Activated naive CD4-positive, alpha-beta T cell treated with anti-CD3 and anti-CD28 coated beads, Interleukin-2, amount 10 ng/mL, durations not matched to agents 7 days and 5 days (primary cell): ENCODE measurements at places on chromosomes 1 and 21.

- H3K4me3 ChIP-seq, result no peak overlapping the region
- H3K36me3 ChIP-seq, result no peaks in the 10 kb centered on the region
- H3K27ac ChIP-seq, result no peak overlapping the region
Observed at GRCh38 chr1:17661546-17662157, 93.5 kb upstream of the ACTL8 start.

GRCh38 chr1:48758976-48759375 lies 17.7 kb downstream of the BEND5 start:
- DNase-seq, result no peak
- peaks cover 11% of the 10 kb centered on the region for H3K36me3 ChIP-seq
- H3K27me3 ChIP-seq, result no peaks in the 10 kb centered on the region

- DNase-seq, result no peak
- no peak overlapping the region for H3K4me3 ChIP-seq
- H3K27me3 ChIP-seq, result no peaks in the 10 kb centered on the region
- H3K4me1 ChIP-seq, result peaks cover 9% of the 10 kb centered on the region
- no peak overlapping the region for H3K27ac ChIP-seq
Observed at GRCh38 chr1:25461849-25462248, 31.2 kb downstream of the MACO1 start.

DNA sequence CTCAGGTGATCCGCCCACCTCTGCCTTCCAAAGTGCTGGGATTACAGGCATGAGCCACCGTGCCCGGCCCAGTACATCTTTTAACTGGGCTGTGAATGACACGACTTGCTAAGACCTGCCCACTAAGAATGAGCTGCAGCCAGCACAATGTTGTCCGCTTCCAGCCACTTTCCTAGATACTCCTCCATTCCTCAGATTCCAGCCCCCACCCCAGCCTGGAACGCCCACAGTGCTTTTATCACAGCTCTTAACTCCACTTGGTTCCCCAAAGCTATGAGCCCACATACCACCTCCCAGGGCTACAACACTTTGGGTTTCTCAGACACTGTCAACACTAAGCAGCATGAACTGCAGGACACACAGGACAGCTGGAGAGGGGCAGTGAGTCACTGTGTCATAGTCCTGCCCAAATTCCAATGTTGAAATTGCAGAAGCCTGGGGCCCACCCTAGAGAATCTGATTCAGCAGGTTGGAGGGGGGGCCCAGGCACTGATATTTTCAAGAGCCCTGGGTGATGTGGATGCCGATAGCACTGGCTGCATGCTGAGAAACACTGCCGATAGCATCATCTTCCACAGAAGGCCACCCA lies 58.0 kb downstream of the ACBD3 start:
- no peaks in the 10 kb centered on the region for H3K36me3 ChIP-seq
- DNase-seq, result no peak
- no peak overlapping the region for H3K4me3 ChIP-seq
- H3K27ac ChIP-seq, result peak overlapping the region; percentile 0
- peaks cover 12% of the 10 kb centered on the region for H3K27me3 ChIP-seq

DNA sequence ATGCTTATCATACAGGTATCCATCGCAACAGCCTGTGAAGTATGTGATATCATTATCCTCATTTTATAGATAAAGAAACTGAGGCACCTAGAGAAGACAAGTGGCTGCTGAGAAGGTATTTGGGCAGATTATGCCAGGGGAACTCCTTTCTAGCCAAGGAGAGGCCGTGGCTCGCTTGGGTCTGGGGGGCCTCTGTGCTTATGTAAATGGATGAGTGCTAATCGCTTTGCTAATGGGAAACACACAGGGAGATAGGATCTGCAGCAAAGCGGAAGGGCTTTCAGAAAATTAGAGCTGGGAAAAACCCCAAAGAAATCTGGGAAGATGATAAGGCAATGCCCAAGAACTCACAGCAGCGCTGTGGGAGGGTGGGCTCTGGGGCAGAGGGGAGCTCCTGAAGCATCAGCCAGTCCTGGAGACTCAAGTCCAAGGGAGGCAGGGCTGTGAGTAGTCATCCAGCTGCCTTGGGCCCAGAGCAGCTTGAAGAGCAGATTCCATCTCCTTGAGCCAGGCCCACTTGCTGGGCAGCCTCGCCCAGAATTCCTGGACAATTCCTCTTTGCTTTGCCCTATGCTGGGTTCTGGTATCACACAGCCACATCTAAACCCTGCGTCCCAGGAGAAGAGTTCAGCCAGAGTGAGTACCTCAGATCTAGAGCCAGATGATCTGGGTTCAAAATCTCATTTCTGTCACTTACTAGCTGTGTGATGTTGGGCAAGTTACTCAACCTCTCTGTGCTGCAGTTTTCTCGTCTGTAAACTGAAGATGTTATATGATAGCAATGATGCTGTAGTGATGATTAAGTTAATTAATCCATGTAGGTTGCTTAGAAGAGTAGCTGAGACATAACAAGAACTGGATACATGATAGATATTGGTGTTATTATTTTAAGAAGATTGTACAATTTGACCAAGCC lies 36.7 kb downstream of the FOXD2 start:
- H3K4me3 ChIP-seq, result no peak overlapping the region
- no peaks in the 10 kb centered on the region for H3K4me1 ChIP-seq
- no peaks in the 10 kb centered on the region for H3K36me3 ChIP-seq
- no peak for DNase-seq
- H3K27ac ChIP-seq, result no peak overlapping the region
- peaks cover 14% of the 10 kb centered on the region for H3K27me3 ChIP-seq

- no peaks in the 10 kb centered on the region for H3K36me3 ChIP-seq
- H3K4me3 ChIP-seq, result no peak overlapping the region
- no peak overlapping the region for H3K27ac ChIP-seq
- no peak for DNase-seq
- H3K27me3 ChIP-seq, result no peaks in the 10 kb centered on the region
Observed at GRCh38 chr1:197471248-197471985, 203.4 kb downstream of the CRB1 start.

DNA sequence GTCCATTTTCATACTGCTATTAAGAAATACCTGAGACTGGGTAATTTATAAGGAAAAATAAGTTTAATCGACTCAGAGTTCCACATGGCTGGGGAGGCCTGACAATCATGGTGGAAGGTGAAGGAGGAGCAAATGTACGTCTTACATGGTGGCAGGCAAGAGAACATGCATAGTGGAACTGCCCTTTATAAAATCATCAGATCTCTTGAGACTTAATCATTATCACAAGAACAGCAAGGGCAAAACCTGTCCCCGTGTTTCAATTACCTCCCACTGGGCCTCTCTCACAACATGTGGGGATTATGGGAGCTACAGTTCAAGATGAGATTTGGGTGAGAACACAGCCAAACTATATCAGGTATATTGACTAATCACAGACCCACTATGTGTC lies 370.2 kb upstream of the USP24 start:
- no peaks in the 10 kb centered on the region for H3K36me3 ChIP-seq
- no peak overlapping the region for H3K27ac ChIP-seq
- no peaks in the 10 kb centered on the region for H3K27me3 ChIP-seq

- peak overlapping the region; percentile 98 for H3K4me3 ChIP-seq
- H3K4me1 ChIP-seq, result peaks cover 40% of the 10 kb centered on the region
- peaks cover 28% of the 10 kb centered on the region for H3K36me3 ChIP-seq
- DNase-seq, result no peak
- peaks cover 4% of the 10 kb centered on the region for H3K27me3 ChIP-seq
Observed at GRCh38 chr1:228143480-228144192, 3.6 kb downstream of the GUK1 start.

DNA sequence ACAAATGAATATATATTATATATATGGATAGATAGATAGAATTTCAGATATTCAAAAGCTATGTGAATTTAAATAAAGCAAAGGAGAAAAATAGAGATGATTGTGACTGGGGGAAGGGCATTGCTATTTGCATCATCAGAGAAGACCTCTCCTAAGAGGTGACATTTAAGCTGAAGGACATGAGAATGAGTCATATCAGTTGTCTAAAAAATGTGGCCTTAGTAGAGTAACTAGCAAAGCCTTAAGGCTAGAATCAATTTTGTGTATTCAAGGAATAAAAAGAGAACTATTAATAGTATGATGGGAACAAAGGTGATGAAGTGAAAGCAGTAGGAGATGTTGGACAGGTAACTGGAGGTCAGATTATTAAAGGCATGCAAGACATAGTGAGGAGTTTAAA lies 34.8 kb upstream of the SLC35F3 start:
- no peak overlapping the region for H3K27ac ChIP-seq
- H3K4me3 ChIP-seq, result no peak overlapping the region
- no peak for DNase-seq
- H3K27me3 ChIP-seq, result peaks cover 3% of the 10 kb centered on the region
- H3K4me1 ChIP-seq, result no peaks in the 10 kb centered on the region

DNA sequence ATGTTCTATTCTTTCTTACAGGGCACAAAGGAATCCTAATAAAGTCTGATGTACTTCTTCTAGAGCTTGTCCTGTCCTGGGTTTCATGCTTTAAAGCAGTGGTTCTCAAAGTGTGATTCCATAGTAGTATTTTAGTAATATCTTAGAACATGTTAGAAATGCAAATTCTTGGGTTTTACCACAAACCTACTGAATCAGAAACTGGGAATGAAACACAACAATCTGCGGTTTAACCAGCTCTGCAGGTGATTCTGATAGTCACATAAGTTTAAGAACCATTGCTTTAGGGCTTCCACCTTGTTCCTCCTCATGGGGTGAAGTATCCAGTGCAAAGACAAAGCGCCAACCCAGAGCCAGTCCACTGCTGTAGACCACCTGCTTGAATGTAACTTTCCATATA lies 41.1 kb downstream of the NGF start:
- peaks cover under 1% of the 10 kb centered on the region for H3K27me3 ChIP-seq
- no peak overlapping the region for H3K4me3 ChIP-seq
- no peaks in the 10 kb centered on the region for H3K36me3 ChIP-seq
- no peaks in the 10 kb centered on the region for H3K4me1 ChIP-seq

DNA sequence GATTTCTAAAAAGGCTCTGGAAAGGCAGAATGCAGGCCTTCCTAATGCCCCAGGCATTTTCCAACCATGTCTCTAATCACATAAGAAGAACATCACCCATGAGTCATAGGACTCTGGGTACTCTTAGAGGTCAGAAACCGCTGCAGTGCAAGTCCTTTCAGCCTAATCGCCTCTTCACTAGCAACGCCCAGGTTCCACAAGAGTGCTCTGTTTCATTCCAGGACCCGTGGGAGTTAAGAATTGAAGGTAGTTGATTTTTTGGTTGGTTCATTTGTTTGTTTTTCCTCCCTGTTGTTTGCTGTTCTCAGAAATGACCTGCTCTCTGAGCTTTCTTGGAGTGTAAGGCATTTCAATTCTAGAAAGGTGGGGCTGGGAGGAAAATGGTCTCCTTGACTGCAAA lies 123.2 kb downstream of the NR5A2 start:
- H3K36me3 ChIP-seq, result peaks cover 2% of the 10 kb centered on the region
- H3K4me3 ChIP-seq, result no peak overlapping the region
- H3K27ac ChIP-seq, result no peak overlapping the region
- H3K27me3 ChIP-seq, result no peaks in the 10 kb centered on the region
- DNase-seq, result no peak
- peaks cover 28% of the 10 kb centered on the region for H3K4me1 ChIP-seq

GRCh38 chr1:201570886-201571624 lies 32.1 kb downstream of the NAV1 start:
- H3K4me1 ChIP-seq, result peaks cover 7% of the 10 kb centered on the region
- no peaks in the 10 kb centered on the region for H3K36me3 ChIP-seq
- no peak for DNase-seq
- H3K27ac ChIP-seq, result no peak overlapping the region
- no peak overlapping the region for H3K4me3 ChIP-seq

DNA sequence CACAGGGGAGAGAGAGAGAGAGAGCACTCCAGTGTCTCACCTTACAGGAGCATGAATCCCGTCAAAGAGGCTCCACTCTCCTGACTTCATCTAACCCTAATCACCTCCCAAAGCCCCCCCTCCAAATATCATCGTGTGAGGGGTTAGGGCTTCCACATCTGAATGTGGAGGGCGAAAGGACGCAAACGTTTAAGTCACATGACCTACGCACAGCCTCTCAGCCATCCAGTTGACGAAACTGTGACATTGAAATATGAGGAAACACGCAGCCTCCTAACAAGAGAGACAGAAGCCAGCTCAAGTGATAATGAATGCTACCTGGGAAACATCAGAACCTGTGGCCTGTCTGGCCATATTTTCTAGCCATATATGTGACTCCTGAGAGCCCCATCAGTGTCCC lies 63.7 kb downstream of the MATN1 start:
- H3K27ac ChIP-seq, result no peak overlapping the region
- DNase-seq, result no peak
- no peaks in the 10 kb centered on the region for H3K36me3 ChIP-seq
- no peak overlapping the region for H3K4me3 ChIP-seq

DNA sequence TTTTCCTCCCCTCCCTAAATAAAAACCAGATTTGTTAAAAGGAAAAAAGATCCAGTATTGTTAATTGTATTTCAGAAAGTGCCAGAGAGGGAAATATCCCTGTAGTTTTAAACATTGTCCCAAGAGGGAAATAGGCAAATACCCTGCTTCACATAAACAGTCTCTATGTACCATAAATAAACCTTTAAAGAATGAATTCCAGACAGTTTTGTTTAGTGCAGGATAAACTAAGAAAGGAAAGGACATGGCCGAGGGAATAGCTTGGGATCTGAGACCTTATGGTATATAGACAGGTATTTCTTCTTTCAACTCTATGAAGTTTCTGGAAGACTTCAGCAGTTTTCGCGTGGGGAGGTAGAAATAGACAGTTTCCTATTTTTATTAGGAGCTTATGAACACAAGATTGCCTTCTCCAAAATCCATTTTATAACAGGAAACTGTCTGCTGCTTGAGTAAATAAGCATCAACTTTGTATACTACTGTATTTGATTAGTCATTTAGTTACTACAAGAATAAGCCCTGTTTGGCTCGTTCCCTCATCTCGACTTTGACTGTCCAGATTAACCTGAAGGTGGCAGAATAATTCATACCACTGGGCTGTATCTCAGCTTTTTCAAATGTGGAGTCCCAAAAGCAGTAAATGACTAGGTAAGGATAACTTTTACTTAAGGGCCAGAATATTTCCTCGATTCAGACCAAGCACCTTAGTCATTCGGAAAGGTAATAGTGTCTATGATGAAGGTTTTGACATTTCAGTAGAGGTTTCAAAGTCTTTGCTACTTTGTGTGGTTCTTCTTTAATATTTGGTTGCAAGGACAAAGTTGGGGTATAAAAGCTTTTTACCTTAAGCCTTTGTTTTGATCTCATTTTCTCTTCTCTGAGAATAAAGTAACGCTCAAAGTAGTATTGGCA lies 177.5 kb downstream of the VPS13D start:
- H3K4me1 ChIP-seq, result peaks cover 51% of the 10 kb centered on the region
- peaks cover 82% of the 10 kb centered on the region for H3K36me3 ChIP-seq
- no peaks in the 10 kb centered on the region for H3K27me3 ChIP-seq
- H3K27ac ChIP-seq, result no peak overlapping the region
- peak; percentile 26 for DNase-seq

DNA sequence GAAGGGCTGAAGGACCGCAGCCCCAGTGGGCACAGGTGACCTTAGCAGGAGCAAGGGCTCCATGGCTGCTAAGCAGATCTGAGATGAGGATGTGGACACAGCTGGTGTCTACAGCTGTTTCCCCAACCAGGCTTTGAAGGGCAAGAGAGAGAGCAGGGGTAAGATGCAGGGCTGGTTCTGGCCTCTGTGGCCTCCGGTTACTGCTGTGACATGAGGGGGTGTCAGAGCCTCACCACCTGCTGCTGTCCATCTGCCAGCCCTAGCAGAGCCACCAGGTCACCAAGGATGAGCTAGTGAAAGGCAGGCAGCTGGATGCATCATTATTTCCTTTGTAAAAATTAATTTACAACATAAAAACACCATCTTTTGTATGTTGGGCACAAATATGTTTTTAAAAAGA lies 33.4 kb downstream of the OBSCN start:
- no peak overlapping the region for H3K27ac ChIP-seq
- peaks cover 52% of the 10 kb centered on the region for H3K36me3 ChIP-seq
- no peak for DNase-seq

GRCh38 chr1:184025242-184025675 lies 12.3 kb downstream of the COLGALT2 start:
- H3K36me3 ChIP-seq, result no peaks in the 10 kb centered on the region
- H3K4me3 ChIP-seq, result no peak overlapping the region
- H3K27ac ChIP-seq, result no peak overlapping the region
- DNase-seq, result no peak
